Epithelial cell of proximal tubule (primary cell): ENCODE measurements at places on chromosomes 13 and 19. TPM values are rescaled to one million over a fixed set of nuclear protein-coding genes. Genes with fewer than 3 reads are reported as not detected.

- no peak for DNase-seq
Measured at GRCh38 chr19:47540748-47541147, 25.9 kb upstream of the NAPA start.

ZNF837 gene
- 2.4 and 11.5 TPM in 2 replicates for total RNA-seq

- no peak for DNase-seq
Measured at GRCh38 chr13:30907121-30907861, 1.2 kb downstream of the MEDAG start.

GRCh38 chr19:45351401-45351952 is 10.9 kb downstream of the KLC3 start:
- no peak for DNase-seq

DNA sequence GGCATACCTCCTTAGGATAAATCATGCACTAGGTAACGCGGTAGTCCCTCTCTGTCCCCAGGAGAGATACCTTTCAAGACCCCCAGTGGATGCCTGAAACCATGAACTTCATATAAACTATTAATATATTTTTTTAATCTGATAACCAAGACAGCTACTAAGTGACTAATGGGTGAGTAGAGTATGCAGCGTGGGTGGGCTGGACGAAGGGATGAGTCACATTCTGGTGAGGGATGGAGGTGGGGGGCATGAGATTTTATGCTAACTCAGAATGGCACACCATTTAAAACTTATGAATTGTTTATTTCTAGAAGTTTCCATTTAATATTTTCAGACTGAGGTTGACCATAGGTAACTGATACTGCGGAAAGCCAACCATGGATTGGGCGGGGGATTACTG is 46.2 kb downstream of the CDK8 start:
- DNase-seq: no peak

DNA sequence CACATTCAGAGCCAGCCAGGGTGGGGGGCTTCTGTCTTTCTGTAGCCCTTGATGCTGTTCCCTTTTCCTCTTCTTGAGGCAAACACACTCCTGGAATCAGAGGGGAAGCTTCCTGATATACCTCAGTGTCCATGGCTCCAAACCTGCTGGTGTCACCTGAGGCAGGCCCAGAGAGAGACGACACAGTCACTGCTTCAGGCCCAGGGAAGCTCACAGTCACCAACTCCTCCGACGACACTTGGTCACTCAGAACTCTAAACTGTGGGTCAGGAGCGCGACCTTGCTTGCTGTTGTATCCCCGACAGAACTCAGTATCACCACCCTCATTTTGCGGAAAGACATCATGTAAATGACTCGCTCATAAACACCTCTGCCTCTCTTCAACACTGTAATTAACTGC is 1.1 kb downstream of the ATP13A1 start:
- DNase-seq: no peak

CEBPA gene
- 2.5 and 2.9 TPM in 2 replicates for total RNA-seq

DNA sequence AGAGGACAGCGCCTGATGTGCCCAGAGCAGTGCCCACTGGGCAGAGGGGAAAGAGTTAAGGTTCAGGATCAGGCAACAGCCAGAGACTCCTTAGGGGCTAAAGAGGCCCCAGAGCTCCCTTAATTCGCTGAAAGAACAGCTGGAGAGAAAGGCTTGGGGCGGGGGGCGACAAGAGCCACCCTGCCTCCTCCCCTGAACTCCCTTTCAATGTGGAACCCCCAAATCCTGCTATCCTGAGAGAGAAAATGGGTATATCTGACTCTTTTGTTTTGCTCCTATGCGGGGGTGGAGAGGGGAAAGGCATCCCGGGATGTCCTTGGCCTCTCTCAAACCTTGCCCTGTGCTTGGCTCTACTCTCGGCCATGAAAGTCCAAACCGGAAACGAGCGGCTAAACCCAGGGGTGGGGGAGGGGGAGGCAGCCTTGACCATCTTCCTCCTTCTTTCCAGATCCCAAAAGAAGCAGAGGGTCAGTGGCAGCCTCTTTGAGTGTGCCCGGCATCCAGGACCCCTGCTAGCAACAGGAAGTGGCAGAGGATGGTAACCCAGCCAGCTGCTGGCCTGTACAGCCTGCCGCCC is 4.7 kb downstream of the PRKACA start:
- DNase-seq: no peak

GRCh38 chr13:66212511-66212910 is 1017.6 kb downstream of the PCDH9 start:
- no peak for DNase-seq

ZNF729 gene
- 0.14 TPM in 1 of 2 replicates, not detected in the other for total RNA-seq

GRCh38 chr13:38685974-38686576 is 802 bp upstream of the FREM2 start:
- peak; percentile 39 for DNase-seq

- no peak for DNase-seq
Measured at GRCh38 chr13:40077396-40078027, 422.1 kb downstream of the COG6 start.

PRKD2 gene
- 28.4 and 36.8 TPM in 2 replicates for total RNA-seq

DNA sequence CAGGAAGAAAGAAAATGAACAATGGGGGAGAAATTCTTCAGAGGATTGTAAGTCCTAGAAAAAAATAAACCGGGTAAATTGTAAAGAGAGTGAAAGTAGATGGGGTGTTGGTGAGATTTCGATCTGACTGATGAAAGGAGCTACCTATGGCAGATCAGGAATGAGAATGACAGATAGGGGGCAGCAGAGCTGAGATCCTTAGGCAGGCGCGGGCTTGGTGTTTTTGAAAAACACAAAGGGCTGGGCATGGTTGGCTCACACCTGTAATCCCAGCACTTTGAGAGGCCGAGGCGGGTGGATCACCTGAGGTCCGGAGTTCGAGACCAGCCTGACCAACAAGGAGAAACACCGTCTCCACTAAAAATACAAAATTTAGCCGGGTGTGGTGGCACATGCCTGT is 1468.6 kb upstream of the SLC10A2 start:
- no peak for DNase-seq

- DNase-seq: no peak
Measured at GRCh38 chr19:1496714-1497577, 6.0 kb downstream of the REEP6 start.

DNA sequence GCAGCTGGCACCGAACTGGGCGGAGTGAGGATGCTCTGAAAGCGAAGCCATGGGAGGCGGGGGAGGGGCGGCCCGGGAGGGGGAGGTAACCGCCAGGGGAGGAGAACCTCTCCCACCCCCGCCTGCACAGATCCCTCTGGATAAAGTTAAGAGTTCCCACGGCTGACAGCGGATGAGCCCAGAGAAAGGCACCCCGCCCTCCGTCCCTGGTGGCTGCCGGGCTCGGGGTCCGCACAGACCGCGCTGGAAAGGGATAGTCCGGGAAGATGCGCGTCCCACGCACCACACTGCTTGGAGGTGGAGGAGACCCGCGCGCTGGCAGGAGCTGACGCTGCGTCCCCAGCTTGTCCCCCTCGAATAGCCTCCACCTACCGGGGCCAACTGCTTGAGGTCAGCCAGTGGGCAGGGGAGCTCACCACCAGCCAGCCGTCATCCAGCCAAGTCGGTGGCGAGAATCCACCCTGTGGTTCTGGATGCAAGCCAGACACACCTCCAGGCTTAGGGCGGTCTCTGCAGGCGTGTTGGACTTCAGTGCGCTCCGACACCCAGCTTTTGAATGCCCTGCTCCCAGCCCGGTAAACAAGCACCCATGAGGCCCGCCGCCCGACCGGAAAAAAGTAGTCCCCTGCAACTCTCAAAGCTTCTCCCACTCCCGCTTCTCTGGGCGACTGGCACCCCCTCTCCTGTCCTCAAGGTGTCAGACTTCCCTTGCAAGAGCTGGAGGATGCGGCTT is at the start of gene TRPC4:
TRPC4 (minus strand) TSS at position 17 of the 733 bp plus-strand sequence. CDS start 86,439 bp downstream, outside the sequence.
- no peak for DNase-seq

ZFR2 gene
- total RNA-seq: not detected in 2 replicates

GRCh38 chr19:5154129-5154798 is 185.4 kb downstream of the KDM4B start:
- DNase-seq: no peak

GRCh38 chr13:106496072-106496997 is 39.1 kb downstream of the EFNB2 start:
- DNase-seq: no peak

DNA sequence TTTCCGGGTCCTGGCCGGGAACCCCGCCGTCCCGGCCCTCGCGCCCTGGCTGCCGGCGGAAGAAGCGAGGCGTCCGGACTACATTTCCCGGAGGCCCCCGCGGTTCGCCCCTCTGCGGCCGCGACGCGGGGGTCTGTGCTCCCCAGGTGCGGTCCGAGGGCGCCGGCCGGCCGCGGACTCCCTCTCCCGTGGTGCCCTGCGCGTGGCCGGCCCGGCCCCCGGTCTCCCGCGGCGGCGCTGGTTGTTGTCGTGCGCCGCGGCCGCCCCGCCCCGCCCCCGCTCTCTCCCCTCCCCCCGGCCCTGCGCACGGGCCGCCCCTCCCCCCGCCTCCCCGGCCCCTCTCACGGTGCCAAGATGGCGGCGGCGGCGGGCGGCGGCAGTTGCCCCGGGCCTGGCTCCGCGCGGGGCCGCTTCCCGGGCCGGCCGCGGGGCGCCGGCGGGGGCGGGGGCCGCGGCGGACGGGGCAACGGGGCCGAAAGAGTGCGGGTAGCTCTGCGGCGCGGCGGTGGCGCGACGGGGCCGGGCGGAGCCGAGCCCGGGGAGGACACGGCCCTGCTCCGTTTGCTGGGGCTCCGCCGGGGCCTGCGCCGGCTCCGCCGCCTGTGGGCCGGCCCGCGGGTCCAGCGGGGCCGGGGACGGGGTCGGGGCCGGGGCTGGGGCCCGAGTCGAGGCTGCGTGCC is at the start of gene KMT2B:
KMT2B (plus strand) TSS at position 339 of the 680 bp plus-strand sequence; CDS start at position 355, 16 bp downstream.
- DNase-seq: no peak

- no peak for DNase-seq
Measured at GRCh38 chr13:53336441-53337160, 308.0 kb downstream of the OLFM4 start.

DNA sequence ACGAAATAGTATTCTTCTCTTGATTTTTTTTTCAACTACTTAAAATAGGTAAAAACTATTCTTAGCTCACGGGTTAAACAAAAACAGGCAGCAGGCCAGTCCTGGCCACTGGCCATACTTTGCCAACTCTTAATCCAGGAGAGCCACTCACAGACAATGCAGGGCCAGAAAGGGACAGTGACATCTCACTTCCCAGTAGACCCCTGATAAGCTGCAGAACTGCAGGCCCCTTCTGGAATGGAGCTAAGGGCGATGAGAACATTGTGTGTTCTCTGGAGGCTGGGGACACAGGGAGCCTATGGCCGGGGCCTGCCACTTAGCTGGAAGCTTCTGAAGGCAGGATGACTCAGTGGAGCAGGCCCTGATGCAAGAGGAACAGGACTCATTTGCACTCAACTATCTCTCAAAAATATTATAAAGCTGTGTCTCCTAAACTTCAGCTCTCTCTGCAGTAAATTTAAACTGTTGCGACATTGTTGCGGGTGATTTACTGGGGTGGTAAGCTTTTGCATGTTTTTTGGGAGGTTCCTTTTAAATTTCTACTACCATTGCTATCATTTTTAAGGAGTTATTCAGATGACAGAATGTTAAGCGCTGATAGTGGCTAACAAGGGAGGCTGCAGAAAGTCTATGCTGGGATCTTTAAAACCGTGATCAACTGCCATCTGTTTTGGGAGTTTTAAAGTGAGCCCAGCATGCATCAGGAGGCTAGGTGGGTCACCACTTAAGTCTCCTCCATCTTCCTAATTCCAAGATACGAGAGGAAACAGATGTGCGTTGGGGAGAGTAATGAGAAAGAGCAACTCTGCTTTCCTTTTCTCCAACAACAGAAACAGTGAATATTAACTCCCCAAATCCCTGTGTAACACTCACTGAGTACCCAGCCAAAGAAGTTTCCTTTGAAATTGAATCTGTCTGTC is 33.2 kb upstream of the KATNAL1 start:
- peak; percentile 31 for DNase-seq
